ENCODE measurements at places on chromosomes 12 and 14.

- no peak for DNase-seq
Measured at GRCh38 chr12:1908758-1909157, 9.7 kb downstream of the CACNA2D4 start.

GRCh38 chr14:101966742-101967141, 2.4 kb downstream of the DYNC1H1 start:
- no peak for DNase-seq

DNA sequence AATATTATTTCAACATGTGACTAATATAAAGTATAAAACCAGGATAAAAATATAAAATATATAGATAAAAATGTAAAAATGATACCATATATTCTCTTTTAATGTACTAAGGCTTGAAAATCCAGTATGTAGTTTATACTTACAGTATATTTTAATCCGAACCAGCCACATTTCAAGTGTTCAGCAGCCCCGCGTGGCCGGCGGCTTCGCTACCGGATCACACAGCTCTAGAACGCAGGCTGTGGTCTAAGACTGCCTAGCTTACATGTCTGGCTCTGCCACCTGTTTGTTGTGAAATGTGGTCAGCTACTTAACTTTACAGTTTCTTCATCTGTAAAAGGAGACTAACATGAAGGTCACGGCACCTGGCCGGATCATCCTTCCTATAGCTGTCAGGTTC, 189.7 kb upstream of the TBX3 start:
- DNase-seq, result no peak

DNA sequence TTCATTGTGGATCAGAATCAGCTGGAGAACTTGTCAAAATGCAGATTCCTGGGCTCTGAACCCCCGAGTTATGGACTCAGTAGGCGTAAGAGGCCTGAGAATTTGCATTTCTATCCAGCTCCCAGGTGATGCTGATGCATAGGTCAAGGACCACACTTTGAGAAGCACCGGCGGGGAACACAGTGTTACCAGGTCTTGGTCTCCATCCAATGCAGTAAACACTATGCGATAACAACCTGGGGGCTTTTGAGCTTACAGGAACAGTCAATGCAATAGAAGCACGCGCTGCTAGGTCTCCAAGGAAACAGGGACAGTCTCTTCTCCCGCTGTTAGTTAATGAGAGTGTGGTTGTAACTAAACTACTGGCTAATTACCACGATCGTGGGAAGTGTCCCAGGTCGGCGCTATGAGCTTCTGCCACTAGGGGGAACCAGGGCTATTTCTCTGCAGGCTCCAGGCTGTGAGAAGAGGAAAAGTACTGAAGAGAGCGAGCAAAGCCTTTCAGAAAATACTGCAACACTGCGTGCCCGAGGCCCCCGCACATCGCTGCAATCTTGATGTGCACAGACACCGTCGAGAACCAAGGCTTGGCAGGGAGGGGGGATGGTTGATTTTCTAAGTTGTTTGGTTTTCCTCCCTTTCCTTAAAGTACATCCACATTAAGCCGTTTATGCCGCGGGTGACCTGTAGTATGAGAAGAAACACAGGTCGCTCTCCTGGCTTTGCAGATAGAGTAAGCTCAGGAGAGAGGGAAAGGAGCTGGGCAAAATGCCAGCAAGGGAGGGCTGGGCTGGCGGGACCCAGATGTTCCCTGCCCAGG, 52.0 kb upstream of the KCNA1 start:
- no peak for DNase-seq

DNA sequence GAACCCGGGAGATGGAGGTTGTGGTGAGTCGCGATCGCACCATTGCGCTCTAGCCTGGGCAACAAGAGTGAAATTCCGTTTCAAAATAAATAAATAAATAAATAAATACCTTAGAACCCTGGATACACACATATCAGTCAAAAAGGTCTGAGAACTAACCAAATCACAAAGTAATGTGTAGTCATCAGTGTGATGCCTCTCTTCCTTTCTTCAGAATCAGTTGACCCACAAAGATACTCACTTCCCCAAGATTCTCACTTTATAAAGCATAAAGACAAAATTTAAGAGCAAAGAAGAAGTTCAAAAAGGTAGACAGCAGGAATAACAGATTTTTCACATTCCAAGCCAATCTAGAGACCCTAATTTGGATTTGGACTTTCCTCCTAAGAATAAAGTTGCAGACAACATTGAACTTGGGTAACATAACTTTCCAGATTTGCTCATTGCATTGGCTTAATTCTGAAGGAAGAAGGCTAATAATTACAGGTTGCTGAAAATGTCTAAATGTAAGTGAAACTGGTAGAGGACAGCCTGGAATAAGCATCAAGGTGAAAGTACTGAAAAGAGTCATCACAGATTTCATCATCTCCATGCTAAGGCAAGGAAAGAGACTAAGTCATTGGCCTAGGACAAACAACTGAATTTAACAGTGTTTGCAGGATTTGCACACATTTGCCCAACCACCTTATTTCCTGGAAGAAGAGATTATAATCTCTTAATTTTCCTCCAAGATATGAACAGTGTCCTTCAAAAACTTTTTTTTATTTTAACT, 17.4 kb downstream of the TMED10 start:
- DNase-seq, result no peak

Measured in PC-9 (cell line).